ENCODE measurements at places on chromosomes 16 and 17.

- no peak for DNase-seq
Observed at GRCh38 chr16:89961920-89962319, 13.4 kb downstream of the DEF8 start.

- DNase-seq, result peak; percentile 60
Observed at GRCh38 chr16:87725596-87726235, 40.1 kb downstream of the KLHDC4 start.

GRCh38 chr17:31811101-31811500 lies 47.9 kb downstream of the COPRS start:
- no peak for DNase-seq

- DNase-seq, result no peak
Observed at GRCh38 chr17:74760404-74761105, 12.1 kb downstream of the NHERF1 start.

- no peak for DNase-seq
Observed at GRCh38 chr17:56985371-56986162, 7.6 kb downstream of the SCPEP1 start.

DNA sequence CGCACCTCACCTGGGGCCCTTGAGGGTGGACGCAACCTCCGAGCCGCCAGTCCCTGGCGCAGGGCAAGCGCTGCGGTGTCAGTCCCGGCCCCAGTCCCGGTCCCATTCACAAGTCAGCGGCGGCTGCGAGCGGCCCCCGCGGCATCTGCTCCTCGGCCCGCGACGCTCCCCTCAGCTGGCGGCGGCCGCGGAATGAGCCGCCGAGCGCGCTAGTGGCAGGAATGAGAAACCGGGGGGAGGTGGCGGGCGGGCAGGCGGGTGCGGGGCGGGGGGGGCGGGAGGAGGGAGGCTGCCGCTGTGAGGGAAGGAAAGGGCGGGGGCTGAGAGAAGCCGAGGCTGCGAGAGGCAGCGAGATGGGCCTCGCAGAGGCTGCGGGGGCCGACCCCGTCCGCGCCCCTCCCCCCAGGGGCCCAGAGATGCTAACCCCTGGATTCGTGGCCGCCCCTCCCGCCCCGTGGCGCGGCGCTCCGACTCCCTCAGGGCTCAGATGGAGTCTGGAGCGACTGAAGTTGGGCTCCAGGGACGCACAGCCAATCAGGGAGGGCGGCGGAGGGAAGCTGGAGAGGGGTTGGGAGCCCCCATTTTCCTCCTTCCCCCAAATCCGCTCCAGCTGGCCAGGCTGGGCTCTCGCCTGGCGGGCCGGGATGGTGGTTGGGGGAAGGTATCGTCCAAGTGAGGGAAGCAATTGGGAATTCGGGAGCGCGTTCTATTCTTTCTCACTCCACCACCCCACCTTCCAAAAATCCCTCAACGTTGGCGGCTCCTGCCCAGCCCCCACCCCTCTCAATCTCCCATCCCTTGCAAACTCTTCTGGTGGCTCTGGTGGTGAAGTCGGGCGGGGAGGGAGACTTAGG lies at the start of gene CDH11:
Gene CDH11, minus strand, starts transcription at position 194 of the 854 bp plus-strand sequence. CDS start 117,194 bp downstream, outside the sequence.
- no peak for DNase-seq

DNA sequence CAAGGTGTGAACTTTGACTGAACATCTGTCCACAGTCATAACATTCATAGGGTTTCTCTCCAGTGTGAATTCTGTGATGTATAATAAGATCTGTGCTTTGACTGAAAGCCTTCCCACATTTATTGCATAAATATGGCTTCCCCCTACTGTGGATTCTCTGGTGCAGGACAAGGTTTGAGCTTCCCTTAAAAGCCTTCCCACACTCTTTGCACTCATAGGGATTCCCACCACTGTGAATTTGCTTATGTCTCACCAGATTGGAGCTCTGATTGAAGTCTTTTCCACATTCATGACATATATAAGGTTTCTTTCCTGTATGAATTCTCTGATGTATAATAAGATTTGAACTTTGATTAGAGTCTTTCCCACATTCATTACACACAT lies 8.3 kb downstream of the ZNF594 start:
- DNase-seq, result no peak

All from HFF-Myc (cell line).